ENCODE measurements at places on chromosomes 5 and 9.

DNA sequence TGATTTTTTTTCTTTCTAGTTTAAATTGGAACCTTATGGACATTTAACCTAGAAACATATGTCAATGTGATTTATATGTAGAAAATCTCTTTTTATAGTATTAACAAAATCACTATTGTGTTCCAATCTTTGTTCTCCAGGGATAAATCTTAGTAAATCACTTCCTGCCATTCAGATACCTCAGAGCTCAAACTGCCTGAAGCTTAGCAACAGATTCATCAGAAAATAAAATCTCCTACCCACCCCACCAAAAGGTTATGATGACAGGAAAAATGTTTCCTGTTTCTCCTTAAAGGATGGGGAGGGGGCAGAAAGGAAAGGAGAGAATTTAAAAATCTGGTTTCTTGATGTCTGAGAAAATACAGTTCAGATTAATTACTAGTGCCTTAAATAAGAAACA is 105.0 kb upstream of the TUT7 start:
- no peak for DNase-seq

DNA sequence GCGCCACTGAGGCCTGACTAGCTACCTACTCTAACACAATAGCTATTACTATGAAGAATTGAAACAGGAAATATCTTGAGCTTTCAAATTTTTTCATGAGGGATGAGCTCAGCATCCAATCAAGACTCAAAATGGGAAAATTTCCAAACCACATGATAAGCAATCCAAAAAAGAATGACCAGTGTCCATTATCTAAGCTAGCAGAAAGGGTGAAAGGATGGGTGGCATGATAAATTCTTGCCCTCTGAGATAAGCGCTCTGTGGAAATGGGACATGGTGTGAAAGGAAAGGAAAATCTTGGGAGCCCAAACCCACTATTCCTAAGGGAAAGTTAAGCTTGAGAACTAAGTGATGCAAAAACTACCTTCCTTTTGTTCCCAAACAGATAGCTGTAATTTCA is 170.2 kb upstream of the NREP start:
- DNase-seq: no peak

DNA sequence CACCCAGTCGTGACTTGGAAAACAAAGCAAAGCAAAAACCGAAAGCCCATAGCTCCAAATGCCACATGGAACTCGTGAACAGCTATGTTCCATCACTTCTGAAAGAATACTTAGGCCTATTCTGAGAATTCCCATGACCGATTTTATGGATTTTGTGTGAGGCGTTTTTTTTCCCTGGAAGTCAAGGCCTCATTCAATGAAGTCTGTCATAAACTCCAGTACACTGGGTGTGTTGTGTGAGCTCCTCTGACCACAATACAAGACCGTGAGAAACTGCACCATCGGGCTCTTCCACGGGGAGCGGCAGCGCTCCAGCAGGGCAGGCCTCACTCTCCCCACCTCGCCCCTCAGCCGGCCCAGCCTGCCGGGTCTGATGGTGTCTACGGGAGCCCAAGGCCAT is 209.5 kb downstream of the FANCC start:
- DNase-seq: no peak

DNA sequence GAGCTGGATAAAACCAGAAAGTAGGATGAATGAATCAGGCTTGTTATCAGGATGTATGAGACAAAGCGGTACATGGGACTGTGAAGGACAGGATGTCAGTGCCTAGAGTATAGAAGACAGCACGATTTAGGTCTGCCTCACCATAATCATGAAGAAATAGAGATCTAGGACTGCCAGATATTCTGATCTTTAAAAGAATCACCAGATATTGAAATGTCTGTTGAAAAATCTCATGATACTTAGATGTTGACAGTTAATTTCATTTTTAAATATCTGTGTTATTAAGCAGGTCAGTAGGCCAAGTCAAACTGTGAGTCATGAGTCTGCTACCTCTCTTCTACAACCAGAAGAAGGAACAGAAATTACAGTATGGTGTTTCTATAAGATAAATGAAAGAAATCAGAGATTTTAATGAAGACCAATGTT is 65.0 kb downstream of the ST8SIA4 start:
- no peak for DNase-seq

DNA sequence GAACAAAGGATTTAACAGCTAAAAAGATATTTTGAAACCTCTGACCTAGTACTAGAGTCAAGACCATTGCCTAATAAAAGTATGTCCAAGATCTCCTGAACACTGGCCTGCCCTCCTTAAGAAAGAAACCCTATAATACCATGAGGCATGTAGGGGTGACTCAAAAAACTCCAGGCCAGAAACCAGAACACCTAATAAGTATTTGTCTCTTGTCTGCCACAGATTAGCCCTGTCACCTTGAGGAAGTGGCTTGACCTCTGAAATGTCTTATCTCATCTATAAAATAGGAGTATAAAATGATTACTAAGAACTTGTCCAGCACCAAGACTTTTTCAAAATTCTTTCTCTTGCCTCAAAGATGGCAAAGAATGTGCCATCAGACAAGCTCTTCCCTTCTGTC is 125.5 kb upstream of the RASGRF2 start:
- no peak for DNase-seq

GRCh38 chr9:126838055-126838811 is 22.2 kb upstream of the ZBTB34 start:
- no peak for DNase-seq

DNA sequence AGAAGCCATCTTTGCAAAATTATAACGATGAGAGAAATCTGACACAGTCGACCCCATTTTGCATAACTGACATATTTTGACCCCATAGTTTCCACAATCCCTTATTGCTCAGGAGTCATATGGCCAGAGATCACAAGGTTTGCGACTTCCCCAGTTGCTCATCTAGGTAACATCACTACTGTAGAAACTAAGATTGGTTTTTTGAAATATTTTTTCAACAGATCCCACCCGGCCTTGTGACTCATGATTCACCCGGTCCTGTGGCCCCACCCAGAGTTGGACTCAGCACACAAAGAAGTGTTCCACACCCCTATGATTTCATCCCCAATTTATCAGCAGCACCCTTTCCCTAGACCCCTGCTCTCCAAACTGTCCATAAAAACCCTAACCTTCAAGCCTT is 50.2 kb downstream of the TIMD4 start:
- DNase-seq: no peak

DNA sequence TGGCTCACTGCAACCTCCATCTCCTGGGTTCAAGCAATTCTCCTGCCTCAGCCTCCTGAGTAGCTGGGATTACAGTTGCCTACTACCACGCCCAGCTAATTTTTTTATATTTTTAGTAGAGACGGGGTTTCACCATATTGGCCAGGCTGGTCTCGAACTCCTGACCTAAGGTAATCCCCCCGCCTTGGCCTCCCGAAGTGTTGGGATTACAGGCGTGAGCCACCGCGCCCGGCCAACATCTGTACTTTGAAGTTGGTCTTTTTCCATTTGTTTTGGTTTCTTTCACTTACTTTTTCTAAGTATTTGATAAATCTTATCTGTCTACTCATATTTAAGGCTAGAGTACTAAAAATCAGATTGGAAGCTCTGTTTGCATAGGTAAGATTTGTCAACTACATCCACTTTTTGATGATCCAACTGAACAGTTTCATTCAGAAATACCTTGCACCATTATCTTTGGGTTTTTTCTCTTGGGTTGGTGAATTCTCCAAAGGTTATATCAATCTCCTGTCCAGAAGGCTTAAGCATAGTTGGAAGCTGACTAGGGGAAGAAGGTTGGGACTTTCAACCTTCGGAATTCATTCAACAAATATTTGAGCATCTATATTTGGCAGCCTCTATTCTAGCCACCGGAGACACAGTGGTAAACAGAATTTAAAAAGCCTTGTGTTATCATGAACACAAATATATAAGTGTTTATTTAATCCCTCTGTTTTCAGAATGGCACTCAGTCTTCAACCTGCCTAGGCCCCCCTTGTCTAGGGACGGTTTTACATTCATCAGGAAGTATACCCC is 489.1 kb downstream of the RAB3C start:
- no peak for DNase-seq

DNA sequence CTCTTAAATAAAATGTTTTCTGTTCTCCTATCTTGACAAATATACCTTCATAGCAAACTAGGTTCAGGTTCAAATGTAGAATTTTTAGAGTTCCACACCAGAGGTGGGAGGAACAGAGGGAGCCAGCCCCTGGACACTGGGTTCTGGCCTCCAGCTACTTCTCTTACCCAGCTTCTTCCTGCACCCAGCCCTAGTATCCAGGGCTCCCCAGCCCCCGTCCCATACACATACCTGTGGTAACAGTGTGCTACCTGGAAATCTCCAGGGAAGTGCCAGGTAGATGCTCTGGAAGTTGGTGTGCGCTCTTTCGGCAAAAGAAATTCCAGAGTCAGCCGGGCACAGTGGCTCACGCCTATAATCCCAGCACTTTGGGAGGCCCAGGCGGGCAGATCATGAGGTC is 33.9 kb upstream of the IL6ST start:
- no peak for DNase-seq

DNA sequence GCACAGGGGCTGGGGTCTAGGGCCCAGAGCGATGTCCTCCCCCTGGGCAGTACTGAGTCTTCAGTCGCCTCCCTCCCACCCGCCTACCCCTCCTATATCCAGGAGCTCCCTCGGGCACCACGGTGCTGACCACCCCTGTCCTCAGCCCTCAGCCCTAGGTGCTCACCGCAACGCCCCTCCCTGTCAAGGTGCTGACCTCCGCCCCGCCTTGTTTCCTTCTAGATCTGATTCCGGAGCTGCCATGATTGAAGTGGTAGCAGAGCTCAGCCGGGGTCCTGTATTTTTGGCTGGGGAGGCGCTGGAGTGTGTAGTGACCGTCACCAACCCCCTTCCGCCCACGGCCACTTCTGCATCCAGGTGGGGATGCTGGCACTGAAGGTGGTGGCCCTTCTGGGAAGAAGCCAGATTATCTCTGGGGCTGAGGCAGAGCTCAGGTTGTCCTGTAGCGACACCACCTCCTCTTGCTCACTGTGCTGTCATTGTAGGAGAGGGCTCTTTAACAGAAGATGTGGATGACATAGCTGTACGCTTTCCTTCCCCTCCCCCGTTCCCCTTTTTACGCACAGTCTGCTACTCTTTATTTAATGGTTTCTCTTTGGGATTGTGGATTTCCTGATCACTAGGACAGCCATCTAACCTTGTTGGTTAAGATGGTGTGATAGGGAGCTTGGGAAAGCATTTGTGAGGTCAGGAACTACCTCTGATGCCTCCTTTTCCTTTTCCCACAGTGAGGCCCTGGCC is 598 bp downstream of the RGP1 start:
- DNase-seq: no peak

- peak; percentile 63 for DNase-seq
These were observed 221.8 kb downstream of the MEF2C start for GRCh38 chr5:88660947-88661805.

- DNase-seq: no peak
These were observed 703.5 kb upstream of the WWC1 start for GRCh38 chr5:167587772-167588437.

DNA sequence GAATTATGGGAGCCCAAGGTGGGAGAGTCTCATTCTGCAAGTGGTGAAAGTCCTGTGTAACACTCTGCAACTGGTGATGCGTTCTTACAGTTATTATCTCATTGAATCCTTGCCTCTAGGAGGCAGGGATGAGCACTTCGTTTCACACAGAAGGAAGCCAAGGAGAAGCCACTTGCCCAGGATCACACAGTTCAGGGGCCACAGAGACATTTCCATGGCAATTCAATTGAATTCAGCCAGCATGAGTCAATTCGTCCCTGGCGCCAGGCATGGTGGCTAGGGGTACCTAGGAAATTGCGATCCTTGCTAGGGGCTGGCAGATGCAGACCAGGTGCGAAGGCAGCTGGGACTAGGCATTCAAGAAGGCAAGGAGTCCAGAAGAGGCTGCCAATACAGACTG is 26.2 kb downstream of the LHX2 start:
- no peak for DNase-seq

DNA sequence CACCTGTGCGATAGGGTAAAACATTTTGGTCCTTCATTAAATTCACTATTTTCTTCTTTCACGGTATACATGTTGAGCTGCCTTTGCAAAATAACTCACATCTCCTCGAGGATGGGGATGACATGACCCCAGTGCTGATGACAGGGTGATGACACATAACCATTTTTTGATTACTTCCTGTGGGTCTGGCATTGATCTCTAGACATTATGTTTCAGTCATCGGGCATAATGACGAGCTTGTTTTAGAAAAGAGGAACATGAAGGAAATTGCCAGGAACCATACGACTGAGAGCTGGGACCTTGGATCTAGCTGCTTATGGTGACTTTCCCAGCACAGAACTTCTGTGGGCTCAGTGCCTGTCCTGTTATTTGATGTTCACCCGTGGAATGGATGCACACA is 25.2 kb downstream of the COL5A1 start:
- DNase-seq: no peak

GRCh38 chr9:136050266-136050700 is 44.8 kb downstream of the NACC2 start:
- DNase-seq: no peak

GRCh38 chr5:140214831-140215230 is 39.8 kb downstream of the CYSTM1 start:
- no peak for DNase-seq

DNA sequence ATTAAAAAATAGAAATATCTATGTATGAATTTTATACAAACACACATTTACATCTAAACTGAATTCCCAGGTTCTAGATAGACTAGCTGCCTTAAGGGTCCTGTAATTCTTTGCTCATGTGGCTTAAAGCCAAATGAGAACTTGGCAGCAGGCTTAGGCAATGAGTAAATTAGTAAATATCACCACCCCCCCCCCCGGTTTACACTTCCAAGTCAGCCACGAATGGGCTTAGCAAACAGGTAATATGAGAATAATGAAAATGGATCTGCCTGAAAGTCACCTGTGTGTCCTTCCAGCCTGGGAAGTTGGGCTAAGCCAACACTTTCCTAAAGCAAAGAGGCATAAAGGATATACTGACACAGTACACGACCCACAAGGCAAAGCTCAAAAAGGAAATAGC is 108.6 kb downstream of the KLHL3 start:
- no peak for DNase-seq

DNA sequence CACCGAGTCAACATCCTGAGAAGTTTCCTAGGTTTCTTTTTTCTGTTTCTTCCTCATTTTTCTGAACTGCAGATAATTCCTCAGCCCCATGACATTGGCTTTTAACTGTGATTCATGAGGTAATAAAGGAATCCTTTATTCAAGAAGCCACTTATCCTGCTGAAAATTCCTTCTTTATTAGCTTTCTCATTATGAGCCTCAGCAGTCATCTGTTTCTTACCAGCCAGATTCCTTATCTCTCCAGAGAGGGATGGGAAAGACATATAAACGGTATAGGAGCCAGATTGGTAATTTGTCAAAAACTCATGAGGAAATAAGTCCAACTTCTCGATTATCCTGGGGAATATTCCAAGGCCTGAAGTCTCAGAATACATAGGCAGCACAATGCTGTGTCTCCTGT is 465.4 kb downstream of the ICE1 start:
- no peak for DNase-seq

- DNase-seq: no peak
These were observed 33.7 kb downstream of the HAVCR1 start for GRCh38 chr5:157025093-157025698.

- no peak for DNase-seq
These were observed 19.2 kb downstream of the DOCK2 start for GRCh38 chr5:169656125-169656901.
